ENCODE measurements at places on chromosomes 7 and 10.

DNA sequence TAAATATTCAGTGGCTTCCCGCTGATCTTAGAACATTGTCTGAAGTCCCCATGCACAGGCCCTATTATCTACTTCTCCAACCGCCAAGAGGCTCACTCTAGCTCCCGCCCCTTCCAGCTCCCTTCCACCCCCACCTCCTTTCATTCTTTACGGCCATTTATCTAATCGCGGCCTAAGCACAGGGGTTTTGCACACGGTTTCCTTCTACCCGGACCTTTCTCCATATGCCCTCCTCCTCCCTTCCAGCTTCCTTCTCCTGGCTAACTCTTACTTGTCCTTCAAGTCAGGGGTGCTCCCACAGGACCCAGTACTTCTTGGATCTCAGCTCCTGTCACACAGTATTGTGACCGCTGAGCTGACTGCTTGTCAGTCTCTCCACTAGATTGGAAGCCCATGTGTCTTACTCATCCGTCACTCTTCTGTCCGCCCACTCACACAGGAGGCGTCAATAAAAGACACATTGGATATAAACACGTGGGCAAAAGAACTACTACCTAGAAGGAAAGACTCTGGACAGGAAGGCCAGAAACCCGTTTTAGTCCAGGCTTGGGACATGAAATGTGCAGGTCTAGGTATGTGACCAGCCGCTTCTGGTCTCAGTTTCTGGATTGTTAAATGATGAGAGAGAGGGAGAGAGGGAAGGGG is 20.2 kb upstream of the HPS1 start:
- no peak for DNase-seq

- DNase-seq, result no peak
Observed at GRCh38 chr7:50305583-50306493, 1.3 kb downstream of the IKZF1 start.

DNA sequence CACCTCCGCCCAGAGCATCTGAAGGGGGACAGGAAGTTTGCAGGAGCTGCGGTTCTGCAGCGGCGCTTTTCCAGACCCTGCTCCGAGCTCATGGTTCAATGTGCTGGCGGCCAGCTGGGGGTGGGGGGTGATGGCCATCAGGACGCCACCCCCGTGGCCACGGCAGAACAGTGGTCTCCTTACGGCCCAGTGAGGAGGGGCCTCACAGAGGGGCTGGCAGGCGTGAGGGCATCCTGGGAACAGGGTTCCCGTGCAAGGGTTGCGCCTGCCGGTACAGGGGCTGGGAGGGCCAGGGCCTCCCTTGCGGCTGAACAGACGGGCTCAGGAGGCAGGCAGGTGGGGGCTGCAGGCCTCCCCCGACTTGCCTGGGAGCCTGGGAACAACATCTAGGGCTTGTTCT is 39.0 kb upstream of the GNA12 start:
- no peak for DNase-seq

DNA sequence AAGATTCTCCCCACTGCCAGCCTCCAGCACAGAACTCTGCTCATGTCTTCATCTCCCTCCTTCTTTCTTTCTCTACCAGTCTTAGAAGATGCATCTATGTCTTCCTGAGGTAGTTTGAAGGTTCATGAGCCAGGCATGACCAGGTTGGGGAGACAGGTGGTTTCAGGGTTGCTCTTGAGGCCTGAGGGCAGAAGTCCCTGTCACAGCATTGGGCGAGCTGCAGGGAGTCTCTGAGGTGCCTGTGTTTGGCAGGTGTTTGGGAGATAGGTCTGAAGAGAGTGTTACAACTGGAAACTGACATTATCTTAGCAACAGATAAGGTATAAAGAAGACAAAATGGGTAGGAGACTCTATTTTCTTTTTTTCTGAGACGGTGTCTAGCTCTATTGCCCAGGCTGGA is 18.7 kb downstream of the PRSS2 start:
- DNase-seq, result no peak

GRCh38 chr10:22022257-22023032 is 18.9 kb upstream of the DNAJC1 start:
- DNase-seq, result no peak

DNA sequence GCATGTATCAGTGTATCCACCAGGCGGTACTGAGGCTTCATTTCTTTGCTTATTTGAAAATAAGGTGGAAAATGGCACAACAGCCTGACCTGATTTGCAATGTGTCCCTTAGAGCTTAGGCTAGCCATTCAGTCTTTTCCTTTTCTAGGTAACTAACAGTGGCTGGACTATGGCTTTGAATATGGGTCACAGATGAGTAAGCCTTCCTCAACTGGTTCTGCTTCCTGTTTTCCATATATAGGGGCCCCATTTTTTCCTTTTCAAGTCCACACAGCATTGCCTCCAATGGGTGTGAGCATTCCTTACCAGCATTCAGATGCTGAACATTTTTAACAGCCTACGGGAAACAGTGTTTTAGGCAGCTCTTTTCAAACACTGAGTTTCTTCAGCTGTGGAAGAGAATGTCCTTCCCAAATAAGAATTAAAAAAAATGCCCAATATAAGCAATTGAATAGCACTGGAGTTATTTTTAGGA is 3.9 kb upstream of the ITGB1 start:
- no peak for DNase-seq

- no peak for DNase-seq
Observed at GRCh38 chr10:52451817-52452216, 137.7 kb downstream of the DKK1 start.

DNA sequence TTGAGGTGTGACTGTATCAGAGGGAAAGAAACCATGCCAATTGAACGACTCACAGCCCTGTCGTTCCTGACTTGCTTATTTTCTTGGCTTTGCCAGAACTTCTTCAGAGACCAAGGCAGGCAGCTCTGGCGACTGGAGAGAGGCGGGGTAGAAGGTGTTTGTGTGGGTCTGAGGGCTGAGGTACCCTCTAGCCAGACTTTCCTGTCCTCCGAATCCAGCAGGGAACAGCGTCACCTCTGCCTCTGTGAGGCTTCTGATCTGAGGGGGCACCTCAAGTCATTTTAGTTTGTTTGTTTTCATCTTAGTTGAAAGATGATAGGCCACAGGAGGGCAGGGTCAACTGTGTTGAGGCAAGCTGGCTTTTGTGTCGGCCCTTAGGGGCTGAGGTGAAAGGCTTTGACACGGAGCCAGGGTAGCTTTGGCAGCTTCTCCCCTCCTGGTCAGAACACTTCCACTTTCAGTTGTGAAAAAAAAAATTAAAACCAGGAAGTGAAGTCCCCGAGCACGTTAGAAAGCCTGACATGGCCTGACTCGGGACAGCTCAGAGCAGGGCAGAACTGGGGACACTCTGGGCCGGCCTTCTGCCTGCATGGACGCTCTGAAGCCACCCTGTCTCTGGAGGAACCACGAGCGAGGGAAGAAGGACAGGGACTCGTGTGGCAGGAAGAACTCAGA is 1.9 kb downstream of the ACSL5 start:
- DNase-seq, result no peak

DNA sequence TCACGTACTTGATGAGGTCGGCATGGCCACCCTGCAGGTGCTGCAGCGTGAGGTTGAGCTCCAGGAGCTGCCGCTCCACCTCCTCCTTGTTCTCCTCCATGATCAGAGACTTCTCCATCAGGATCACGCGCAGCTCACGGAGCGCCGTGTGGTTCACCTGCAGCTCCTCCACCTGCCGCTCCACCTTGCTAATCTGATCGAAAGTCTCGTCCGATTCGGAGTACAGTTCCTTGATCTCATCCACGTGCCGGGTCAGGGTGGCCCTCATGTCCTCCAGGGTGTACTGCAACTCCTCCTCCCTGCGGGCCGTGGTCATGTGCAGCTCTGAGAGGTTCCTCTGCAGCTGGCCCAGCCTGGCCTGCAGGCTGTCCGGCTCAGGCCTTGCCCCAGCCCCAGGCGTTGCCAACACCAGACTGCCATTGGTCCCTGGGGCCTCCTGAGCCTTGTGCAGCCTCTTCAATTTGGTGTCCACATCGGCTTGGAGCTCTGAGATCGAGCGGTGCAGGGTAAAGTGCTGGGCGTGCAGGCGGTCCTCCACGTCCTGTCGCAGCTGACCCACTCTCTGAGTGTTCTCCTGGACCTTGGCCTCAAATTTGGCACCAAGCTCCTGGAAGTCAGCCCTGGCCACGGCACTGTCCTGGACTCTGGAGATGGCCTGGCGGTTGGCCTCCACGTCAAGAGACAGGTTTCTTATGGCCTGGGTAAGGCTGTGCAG is 13.9 kb downstream of the MMRN2 start:
- no peak for DNase-seq

DNA sequence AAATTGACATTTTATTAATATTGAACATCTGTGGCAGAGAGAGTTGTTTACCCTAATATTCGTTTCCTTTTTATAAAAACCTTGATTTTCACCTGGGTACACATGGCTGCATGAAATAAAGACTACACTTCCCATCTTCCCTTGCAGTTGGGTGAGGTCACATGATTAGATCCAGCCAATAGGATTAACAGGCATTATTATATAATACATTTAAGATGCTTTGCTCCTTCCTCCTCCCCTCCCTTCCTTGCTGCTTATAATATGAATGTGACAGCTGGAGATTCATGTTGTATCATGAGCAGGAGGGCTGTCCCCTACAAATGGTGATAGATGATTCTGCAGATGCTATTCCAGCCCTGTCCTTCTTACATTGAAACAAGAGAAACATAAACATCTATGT is 146.6 kb downstream of the SH2D4B start:
- no peak for DNase-seq

- DNase-seq, result no peak
Observed at GRCh38 chr7:82373926-82374635, 69.5 kb downstream of the CACNA2D1 start.

GRCh38 chr10:19532411-19532810 is 283.8 kb upstream of the PLXDC2 start:
- no peak for DNase-seq

GRCh38 chr10:93420944-93421825 is 60.9 kb downstream of the MYOF start:
- DNase-seq, result no peak

DNA sequence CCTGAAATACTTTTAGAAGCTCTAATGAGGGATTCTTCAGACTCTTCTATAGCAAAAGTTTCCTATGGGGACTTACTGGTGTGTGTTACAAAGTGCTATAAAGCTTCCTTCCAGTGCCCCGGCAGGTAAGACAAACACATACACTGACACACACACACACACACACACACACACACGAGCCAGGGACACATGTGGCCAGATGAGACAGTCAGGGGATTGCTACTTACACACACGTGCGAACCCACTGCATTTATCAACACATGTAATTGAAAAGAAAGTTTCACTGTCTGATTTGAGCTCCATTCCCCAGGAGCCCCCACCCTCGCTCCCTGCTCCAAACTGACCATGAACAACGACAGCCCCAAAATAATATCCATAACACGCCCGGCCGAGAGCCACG is 119.8 kb downstream of the PRPF18 start:
- DNase-seq, result no peak

- DNase-seq, result no peak
Observed at GRCh38 chr7:71509381-71509780, 377.4 kb downstream of the GALNT17 start.

DNA sequence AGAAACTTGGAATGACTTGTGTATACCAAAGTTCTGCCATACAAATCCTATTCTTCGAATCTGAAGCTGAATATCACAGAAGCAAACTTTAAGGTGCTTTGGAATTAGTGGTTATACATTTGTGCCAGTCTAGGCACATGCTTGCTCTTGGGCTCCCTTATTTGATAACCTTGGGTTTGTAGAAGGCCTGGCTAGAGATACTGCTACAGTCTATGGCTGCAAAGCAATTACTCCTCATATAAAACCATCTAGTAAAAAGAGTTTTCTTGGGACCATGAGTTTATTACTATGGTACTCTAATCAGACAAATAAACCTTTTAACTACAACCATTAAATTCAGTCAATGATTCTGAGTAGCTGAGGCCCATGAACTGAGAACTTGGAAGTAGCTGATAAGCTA is 92.5 kb upstream of the SLC13A1 start:
- DNase-seq, result no peak

GRCh38 chr10:124447751-124448466 is 1.9 kb downstream of the NKX1-2 start:
- no peak for DNase-seq

All from neuronal stem cell (in vitro differentiated cells).